ENCODE measurements at places on chromosomes 4 and X.

DNA sequence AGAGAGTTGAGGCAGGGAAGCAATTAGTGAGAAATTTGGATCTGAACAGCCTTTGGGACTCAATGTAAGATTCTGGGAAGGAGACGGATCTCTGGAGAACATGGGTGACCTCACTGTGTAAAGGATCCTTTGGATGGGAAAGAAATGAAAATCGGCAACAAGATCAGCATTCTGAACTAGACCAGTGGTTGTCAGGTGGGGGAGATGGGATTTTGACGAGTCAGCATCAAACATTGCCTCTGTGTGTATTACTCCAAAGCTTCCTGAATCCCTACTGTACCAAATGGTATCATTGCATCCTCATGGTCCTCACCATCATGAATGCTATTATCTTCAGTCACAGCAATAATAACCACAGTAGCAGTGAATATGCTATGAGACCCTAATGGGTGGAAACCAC lies 52.8 kb downstream of the PGRMC2 start:
- DNase-seq = no peak

DNA sequence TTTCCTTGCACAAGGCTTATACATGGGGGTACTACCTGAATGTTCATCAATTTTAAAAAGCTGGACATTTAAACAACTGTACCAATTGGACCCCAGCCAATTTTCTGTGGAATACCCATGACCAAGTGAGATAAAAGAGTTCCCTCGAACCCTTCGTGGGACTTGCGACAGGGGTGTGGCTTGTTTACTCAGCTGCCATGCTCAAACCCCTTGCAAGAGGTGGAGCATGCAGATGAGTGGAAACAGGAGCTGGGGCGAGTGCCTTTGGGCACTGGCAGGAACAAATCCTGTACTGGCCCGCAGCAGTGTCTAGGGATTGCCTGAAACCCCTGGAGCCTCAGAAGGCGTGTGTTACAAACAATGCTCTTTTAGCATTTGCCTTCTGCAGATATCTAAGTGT lies 144.2 kb downstream of the PDHA2 start:
- no peak for DNase-seq

- no peak for DNase-seq
Measured at GRCh38 chrX:49701323-49701722, 5.5 kb upstream of the PAGE1 start.

DNA sequence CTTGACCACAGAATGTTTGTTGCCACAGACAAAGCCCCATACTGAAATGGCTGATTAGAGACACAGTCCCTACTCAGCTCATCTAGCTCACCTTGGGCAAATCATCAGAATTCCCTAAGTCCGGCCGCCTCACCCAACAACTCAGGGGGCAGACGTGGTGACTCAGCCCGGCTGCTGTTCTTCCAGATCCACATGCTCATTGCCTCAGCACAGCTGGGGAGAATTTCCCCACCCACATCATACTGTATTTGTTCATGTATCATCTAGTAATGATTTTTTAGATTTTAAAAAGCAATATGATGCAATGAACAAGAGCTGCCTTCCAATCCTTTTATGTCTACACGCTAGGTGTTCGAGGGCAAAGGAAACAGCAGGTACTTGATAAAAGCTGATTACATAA lies 333.8 kb upstream of the TENM3 start:
- no peak for DNase-seq

GRCh38 chrX:109372291-109372690 lies 109.6 kb downstream of the GUCY2F start:
- no peak for DNase-seq

GRCh38 chr4:66475596-66475995 lies 805.3 kb upstream of the EPHA5 start:
- DNase-seq = no peak

- DNase-seq = no peak
Measured at GRCh38 chrX:22351966-22352365, 79.3 kb downstream of the CBLL2 start.

DNA sequence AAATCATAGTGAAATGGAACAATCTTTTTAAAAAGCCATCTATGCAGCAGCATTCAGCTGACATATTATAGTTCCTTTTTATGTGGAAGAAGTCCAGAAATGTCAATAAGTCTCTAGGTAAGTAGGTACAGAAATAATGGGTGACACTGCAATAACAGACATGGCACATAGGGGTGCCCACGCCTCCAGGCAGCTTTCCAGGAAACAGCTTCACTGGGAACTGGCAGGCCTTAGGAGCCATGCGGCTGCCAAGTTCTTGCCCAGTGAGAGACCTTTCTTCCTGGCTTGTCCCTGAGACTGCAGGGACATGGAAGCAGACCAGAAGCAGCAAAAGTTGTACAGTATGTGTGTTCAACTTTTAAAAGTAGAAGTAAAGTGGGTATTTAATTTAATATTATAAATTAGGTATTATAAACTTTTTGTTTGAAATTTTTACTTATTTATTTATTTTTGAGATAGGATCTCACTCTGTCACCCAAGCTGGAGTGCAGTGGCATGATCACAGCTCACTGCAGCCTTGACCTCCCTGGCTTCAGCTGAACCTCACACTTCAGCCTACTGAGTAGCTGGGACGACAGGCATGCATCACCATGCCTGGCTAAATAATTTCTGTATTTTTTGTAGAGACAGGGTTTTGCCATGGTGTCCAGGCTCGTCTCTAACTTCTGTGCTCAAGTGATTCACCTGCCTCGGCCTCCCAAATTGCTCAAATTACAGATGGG lies 12.1 kb upstream of the ETNPPL start:
- DNase-seq = no peak

- DNase-seq = no peak
Measured at GRCh38 chrX:7109838-7110793, 37.4 kb upstream of the STS start.

DNA sequence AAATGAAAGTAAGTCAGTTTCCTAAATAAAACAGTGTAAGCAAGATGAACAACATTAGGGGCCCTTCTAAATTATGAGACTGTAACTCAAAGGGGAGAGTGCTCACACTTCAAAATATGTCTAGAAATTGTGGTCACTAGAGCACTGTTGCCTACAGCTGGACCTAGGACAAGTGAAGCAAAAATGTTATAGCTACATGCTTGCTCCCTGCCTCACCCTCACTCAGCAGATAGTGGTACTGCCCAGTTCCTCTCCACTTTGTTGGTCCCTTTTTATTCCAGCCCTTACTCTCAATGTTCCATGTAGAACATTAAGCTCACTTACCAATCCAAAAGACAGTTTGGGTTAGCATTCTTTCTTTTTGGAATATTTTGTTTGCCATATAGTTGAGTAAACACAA lies 147.3 kb downstream of the GRIA3 start:
- no peak for DNase-seq

- no peak for DNase-seq
Measured at GRCh38 chr4:37431417-37431743, 186.8 kb downstream of the NWD2 start.

DNA sequence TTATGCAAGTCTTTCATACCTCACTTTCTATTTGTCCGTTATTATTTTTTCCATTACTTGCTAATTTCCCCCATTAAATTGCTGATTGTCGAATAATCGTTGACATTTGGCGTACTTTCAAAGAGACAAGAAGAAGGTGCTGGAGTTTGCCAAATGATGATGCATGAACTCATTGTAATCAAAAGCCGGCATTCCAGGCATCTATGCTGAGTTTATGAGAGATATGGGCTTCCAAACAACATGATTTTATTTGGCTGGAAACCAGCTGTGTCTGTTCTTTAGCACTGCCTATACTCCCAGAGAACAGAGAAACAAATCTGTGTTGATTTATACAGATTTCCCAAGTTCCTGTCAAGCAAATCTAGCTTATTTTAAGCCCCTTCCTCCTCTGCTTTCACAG lies 80.8 kb upstream of the RPS6KA3 start:
- no peak for DNase-seq

GRCh38 chr4:187606581-187606980 lies 389.0 kb upstream of the ZFP42 start:
- DNase-seq = no peak

DNA sequence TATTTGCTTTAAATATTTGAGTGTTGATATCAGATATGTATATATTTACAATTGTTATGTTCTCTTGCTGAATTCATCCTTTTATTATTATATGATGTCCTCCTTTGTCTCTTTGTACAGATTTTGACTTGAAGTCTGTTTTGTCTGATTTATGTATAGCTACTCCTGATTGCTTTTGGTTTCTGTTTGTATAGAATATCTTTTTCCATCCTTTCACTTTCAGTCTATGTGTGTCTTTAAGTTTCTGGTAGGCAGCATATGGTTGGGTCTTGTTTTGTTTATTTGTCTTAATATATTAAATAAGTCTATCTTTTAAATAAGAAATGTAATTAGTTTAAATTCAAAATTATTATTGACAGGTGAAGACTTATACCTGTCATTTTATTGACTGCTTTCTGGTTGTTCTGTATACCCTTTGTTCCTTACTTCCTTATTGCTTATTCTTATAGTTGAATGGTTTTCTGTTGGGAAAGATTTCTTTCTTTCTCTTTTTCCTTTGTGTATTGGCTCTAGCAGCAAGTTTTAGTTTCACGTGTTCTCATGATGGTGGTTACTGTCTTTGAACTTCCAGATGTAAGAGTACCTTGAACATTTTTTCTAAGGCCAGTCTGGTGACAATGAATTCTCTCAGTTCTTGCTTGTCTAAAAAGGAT lies 31.1 kb downstream of the RAB28 start:
- no peak for DNase-seq

DNA sequence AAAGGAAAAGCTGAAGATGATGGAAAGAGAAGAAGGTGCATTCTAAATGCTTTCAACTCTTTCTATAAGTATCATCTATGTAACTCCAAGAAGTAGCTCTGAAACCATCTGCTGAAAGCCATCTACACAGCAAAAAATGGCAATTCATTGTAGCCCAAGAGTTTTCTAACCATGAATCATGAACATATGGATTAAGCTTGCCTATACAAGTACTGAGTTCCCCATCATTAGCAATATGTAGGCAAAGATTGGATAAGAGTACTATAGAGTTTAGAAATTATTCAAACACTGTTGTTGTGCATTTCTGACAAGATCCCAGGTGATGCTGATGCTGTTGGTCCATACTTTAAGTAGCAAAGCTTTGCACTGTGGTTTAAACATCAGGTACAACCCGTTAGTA lies 11.2 kb downstream of the DAPP1 start:
- no peak for DNase-seq

DNA sequence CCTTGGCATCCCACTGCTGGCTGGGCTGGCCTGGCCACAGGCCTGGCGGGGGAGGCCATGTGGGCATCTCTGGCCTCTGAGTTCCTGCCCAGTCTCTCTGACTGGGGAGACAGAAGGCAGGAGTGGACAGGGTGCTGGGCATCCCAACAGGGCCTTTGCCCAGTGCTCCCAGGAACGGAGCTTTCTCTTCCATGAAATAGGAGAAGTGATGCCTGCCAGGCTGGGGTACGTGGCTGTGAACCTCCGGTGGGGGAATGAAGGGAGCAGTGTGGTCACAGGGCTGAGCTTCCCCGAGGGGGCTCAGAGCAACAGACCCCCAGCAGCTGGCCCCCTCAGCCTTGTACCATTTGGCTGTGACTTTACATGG lies 40.4 kb upstream of the HMX1 start:
- no peak for DNase-seq

DNA sequence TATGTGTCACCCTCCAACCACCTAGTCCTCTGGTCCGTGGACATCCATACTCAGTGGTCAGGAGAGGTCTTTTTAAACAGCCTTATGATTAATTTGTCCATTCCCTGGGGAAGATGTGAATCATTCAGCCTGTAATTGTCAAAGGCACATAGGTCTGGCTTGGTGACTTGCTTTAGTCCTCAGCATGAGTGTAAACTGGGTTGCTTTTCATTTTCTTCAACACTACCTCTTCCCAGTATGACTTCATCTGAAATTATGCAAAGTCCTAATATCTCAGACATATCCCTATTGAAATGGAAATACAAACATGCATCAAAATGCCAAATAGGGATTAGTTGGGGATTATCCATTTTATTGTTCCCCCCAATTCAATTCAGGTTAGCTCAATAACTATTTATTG lies 208.3 kb upstream of the AMOT start:
- DNase-seq = no peak

- no peak for DNase-seq
Measured at GRCh38 chrX:87580862-87581261, 63.3 kb downstream of the KLHL4 start.

- DNase-seq = no peak
Measured at GRCh38 chr4:84498935-84499623, at the start of gene NKX6-1. TSS of gene NKX6-1 (minus strand) at chr4:84499292. CDS start at chr4:84498228, 1,064 bp downstream.

DNA sequence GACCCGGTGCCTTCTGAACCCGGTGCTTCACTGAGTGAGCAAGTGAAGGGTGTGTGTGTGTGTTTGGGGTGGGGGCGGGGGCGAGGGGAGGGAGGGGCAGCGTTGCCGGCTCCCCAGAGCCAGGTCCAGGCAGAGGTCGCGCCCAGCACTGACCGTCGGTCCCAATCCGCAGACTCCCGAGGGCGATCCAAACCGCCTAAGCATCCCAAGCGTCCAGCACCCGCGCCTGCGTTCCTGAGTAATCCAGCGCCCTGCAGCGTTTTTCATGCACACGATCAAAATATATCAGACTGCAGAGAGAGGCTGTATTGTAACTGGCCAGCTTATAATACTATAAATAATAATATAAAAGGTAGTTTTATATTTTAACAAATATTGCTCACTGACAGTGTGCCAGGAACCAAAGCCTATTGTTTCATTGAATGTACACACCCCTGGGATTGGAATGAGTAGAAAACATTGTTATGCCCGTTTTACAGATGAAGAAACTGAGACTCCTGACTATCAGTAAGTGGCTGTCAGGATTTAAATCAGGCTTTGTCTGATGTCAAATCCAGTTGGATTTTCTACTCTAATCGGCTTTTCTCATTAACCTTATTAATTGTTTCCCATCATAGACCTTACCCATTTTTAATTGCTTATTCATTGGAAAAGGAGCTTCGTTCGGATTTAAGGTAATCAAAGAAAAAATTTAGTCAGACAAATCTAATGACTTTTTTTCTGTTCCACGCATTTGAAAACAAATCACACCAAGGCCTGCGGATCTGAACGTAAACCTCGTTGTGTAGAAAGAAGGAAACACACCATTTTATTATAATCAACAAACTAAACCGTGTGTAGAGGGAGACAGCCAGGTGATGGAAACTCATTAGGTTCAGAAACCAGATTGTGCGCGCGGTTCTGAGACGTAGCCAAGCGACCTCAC lies 4.0 kb upstream of the NKX3-2 start:
- DNase-seq = no peak

GRCh38 chr4:150178161-150178560 lies 99.9 kb downstream of the DCLK2 start:
- DNase-seq = no peak

Measured in stimulated activated CD4-positive, alpha-beta T cell treated with anti-CD3 and anti-CD28 coated beads, Interleukin-2, amount 100 ng/mL, for 4 hours (primary cell).